ENCODE measurements at places on chromosomes 13 and 19.

DNA sequence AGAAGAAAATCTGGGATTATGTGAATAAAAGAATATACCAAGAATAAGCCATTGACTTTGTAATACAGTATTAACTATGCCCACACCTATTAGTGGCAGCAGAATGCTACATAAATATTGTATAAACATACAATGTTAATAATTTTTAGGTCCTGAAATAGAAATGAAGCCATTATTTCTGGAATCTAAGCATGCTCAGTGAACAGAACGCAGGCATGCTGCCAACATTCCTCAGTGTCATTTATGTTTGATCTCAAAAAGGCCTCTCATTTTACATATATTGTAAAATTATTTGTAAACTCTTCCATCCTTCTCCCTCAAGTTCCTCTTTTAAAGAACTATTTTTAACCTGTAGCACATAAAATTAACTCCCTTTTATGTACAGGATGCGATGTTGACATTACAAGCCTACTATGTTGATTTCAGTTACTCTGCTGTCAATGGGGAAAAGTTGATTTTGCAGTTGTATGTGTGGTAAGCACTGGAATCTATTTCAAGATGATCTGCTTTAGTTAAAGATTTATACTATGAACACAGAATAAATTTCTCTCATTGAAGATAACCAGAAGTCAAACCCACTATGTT lies 118.8 kb downstream of the VWA8 start:
- DNase-seq: no peak

GRCh38 chr19:47095476-47096099 lies 18.0 kb downstream of the ZC3H4 start:
- no peak for DNase-seq

DNA sequence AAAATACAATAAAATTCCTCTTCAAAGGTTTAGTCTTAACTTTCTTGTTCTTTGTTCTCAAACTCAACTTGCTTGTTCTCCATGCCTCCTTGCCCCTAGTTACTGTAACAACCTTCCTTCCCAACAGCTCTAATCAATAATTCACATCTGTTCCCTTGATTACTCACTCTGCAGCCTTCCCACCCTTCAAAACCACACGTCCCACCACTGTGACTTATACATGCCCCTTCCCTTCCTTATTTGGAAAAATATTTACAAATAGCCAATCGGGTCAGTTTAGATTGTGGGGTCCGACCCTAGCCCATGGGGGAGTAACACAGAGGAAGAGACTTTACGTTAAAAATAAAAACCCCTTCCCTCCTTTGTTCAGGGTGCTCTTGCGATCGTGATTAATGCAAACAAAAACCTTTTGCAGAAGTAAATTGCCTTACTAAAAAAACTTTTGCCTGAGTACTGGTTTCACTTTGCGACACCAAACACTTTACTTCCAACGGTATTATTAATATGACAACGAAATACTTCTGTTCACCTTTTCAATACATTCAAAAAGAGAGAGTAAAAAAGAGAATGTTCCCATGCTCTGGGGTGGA lies 512 bp upstream of the ZNF93 start:
- DNase-seq: no peak

DNA sequence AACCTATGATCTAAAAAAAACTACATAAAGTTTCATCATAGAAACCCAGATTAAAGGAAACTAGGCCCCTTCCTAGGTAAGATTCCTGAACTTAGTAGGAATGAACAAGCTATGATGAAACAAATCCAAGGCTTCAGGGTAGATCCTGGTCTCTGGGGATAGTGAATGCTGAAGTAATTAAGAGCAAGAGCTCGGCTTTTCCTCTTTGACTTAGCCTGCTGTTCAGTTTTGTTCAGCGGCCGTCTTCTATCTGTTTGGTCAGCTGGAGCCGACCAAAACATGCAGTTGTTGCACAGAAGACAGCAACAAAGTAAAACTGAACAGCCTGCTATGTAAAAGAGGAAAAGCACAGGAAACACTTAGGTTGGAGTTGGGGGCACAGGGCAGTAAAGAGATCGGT lies 44.1 kb upstream of the RFXAP start:
- no peak for DNase-seq

GRCh38 chr13:41054212-41054877 lies 7.0 kb upstream of the WBP4 start:
- peak; percentile 9 for DNase-seq

DNA sequence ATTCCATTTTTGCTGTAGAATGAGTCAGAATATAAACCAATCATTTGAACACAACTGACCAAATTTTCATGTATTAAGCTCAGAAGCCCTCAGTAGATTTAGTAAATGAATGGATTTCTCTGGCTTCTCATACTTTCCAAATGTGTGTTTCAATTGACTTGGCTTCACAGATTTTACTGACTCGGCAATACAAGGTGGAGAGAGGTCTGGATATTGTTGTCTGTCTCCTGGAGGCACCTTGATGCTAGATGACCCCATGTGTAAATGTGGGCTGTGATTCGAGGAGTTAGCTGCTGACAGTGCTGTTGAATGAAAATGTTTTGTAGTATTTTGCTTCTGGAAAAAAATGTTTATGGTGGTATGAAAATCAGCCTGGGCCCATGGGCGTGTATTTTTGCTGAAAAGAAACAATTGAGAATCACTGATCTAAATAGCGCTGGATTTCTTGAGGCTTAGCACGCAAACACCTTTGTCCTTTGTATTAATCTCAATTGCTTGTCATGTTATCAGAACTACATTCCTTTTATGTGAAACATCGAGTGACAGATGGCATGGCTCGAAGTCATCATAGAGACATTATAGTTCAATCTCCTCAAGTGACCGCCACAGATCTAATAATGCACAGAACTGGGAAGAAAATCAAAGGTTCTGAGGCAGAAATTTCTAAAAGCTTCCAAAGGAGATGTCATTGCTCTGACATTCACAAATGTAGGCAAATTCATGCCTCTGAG lies 41.2 kb upstream of the UBAC2 start:
- no peak for DNase-seq

- DNase-seq: no peak
Observed at GRCh38 chr13:98429977-98430736, 146.8 kb downstream of the STK24 start.

- no peak for DNase-seq
Observed at GRCh38 chr13:34161931-34162543, 344.1 kb downstream of the RFC3 start.

DNA sequence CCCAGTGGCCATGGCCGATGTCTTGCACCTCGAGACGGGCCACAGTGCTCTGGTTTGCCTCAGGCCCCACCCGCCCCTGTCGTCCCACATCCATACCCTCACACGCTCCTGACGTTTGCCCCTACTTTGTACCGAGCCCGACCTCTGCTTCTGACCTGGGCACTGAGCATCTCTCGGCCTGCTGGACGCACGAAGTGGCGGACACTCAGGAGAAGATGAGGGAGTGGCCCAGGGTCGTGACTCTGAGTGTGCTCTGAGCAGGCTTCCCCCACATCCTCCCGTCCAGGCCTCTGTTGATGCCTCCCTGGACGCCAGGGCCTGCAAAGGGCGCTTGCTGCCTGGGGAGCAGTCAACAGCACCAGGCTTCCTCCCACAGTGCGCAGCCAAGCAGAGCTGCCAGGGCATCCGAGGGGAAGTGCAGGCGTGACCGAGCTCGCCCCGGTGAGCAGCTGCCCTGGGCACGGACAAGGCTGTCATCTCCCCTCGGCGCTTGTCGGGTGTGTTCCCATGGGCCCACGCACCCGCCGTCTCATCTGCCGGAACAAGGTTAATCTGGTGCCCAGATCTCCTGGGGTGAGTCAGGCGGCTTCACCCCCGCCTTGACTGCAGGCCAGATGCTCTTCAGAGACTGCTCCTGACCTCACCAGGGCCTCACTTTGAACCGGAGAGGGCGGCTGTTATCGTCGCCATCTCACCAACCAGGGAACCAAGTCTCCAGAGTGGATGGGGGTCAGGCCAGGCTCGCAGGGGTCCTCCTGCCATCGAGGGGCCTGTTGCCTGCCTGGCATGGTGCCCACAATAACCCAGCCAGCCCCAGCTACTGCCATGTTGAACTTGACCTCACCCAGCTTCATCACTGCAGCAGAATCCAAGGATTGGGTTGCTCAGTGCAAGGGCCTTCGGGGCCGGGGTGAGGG lies 27.2 kb downstream of the COMP start:
- no peak for DNase-seq

DNA sequence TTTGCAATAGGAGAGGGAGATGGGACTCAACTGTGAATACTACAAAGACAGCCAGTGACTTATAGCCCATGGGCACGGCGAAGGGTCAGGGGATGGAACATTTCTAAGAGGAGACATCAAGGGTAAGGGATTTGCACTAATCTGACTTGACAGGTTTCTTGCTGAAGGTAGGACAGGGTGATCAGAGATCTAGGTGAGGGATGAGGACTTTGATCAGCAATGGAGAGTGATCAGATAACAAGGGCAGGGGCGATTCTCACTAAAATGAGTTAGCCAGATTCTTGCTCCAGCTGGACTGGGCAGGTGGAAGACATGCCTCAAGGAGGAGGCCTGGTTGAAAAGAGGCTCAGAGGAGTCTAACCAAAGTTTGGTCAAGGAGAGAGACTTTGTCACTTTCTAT lies 209.2 kb downstream of the SLC7A1 start:
- DNase-seq: no peak

- DNase-seq: peak; percentile 52
Observed at GRCh38 chr13:19586904-19587634, 25.7 kb upstream of the TPTE2 start.

- no peak for DNase-seq
Observed at GRCh38 chr19:677201-677600, 1.0 kb downstream of the FSTL3 start.

- DNase-seq: no peak
Observed at GRCh38 chr19:870963-871401, 11.5 kb downstream of the CFD start.

DNA sequence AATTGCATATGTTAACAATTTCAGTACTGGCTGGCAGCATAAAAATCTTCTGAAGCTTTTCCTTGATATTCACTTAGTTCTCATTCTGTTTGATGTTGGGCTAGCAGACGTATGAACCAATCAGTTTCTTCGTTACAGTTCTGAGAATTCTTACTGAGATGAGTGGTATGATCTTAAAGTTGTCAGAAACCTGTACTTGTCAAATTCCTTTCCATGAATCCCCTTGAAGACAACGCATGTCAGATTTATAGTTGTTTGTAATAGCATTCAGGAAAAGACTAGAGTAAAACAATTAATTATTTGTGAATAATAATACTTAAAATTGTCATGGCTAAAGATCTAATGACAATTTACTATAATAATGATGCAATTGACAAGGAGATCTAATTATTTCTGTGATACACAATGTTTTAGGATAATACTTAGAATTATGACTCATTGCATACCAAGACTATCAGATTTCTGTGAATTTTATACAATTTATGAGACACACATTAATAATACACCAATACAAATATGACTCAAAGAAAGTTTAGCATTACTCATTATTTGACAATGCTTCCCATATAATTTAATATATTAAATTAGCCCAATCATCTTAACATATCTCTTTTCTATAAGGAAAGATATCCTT lies 447.2 kb downstream of the RFC3 start:
- no peak for DNase-seq

GRCh38 chr19:30719999-30720345 lies 347.8 kb downstream of the ZNF536 start:
- DNase-seq: no peak

- DNase-seq: no peak
Observed at GRCh38 chr13:75216038-75216437, 265.9 kb downstream of the TBC1D4 start.

- DNase-seq: no peak
Observed at GRCh38 chr13:36418022-36418805, 14.1 kb upstream of the CCNA1 start.

DNA sequence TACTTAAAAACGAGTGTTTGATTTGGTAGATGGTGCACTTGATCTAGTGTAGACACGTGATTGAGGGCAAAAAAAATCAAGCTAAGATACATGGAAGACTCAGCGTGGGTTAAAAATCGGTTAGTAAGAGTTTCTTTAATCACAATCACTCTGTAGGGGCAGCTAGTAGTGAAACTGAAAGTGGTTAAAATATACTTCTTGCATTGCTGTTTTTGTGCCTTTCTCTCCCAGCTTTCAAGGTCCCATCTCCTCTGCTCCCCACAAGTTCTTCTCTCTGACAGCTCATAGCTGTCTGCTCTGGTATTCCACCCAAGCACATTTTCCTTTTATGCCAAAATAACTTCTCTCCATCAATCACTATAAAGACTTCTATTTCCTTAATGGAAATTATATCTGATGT lies 1089.7 kb downstream of the EFNB2 start:
- DNase-seq: no peak

GRCh38 chr19:8113017-8113416 lies 36.4 kb downstream of the FBN3 start:
- no peak for DNase-seq

DNA sequence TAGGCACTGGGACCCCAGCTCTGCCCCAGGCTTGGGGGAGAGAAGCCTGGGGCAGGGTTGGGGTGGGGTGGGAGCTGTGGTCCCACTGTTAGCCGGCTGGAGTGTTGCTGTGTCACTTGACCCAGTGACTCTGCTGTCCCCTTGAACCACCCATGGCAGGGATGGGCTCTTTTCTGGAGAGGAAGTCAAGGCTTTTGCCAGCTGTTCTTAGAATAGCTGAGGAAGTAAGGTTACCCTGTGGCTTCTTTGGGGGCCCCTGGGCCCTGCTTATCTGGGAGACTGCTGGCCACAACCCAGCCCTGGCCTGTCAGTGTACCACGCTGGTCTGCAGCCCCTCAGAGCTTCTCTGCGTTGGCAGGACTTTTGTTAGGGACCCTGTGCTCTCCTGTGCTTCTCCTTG lies 9.1 kb downstream of the PNPLA6 start:
- DNase-seq: no peak

DNA sequence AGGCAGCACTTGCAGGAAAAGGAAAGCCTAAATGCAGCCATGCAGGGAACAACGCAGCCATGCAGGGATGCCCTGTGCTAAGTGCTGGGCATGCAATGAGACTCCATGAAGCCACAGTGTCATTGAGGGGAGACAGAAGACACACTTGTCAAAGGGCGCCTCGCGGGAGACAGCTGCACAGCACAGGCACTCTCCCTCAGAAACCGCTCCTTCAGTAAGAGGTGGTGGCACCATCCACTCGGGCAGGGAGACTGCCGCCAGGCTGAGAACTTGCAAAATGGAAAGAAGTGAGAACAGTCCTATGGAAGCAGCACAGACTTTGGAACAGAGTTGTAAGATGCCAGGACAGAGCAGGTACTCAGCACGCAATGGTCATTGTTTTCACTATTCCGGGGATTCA lies 51.1 kb downstream of the GGACT start:
- DNase-seq: no peak

- no peak for DNase-seq
Observed at GRCh38 chr19:49125025-49125731, 5.8 kb downstream of the PPFIA3 start.

All from activated T-cell treated with anti-CD3 and anti-CD28 coated beads for 1 hour (primary cell).